Colonic mucosa (tissue), 4 donors: ENCODE measurements at places on chromosomes 5 and 9. TPM values are rescaled to one million over a fixed set of nuclear protein-coding genes. Genes with fewer than 3 reads are reported as not detected.

DNA sequence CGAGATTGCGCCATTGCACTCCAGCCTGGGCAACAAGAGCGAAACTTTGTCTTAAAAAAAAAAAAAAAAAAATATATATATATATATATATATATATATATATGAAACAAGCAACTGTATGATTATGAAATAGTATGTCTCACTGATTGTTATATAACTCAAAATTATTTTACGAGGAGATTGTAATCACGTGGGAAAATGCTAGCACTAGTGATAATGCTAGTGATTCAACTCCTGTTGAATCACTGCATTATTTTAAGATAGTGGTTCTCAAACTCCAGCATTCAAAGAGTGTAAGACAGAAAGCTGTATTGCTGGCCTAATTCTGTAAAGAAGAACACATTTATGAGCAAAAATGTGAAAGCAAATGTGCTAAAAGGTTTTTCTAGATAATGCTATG lies 12.4 kb upstream of the PTPN3 start:
- no peak for DNase-seq

GRCh38 chr9:132210472-132211145 lies 48.8 kb downstream of the NTNG2 start:
- DNase-seq = no peak

- no peak for DNase-seq
Observed at GRCh38 chr9:102405218-102405867, 589.8 kb upstream of the CYLC2 start.

DNA sequence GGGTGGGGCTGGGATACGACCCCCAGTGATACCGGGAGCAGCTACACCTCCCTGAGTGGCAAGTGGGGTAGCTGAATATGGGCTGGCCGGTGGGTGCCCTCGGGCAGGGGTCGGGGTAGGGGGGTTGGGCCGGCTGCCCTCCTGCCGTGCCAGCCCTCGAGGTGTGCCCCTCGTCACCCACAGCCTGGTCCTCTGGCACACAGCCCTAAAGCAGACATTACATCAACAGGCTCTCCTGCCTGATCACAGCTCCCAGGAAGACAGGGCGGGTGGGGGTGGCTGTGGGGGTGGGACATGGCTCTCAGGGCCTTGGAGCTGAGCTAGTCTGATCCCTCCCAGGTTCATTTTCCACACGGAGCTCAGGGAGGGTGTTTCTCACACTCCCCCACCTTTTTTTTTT lies 23.2 kb downstream of the FBXW5 start:
- no peak for DNase-seq

DNA sequence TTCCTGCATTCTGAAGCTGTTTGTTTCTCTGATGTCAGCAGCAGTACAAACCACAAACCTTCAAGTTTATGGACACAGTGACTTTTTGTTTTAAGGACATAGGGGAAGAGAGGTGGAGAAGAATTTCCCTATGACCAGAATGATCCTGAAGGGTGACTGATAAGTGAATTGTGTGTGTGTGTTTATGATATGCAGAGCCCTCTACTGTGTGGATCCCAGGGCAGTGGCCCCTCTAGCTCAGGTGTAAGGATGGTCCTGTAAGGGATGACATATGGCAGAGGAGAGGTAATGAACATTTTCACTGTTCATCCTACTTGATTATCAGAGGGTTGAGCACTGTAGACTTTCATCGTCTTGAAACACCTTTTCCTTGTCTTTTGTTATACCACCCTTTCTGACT lies 30.6 kb upstream of the TMED7 start:
- no peak for DNase-seq

TMEM174 gene
- total RNA-seq = not detected

NR2F1 gene
- 2.7 TPM for total RNA-seq

IL9 gene
- total RNA-seq = not detected

YTHDC2 gene
- 22.8 TPM for total RNA-seq

ADAMTS19 gene
- total RNA-seq = 1.1 TPM
